ENCODE measurements at places on chromosomes 2 and 18. TPM values are rescaled to one million over a fixed set of nuclear protein-coding genes. Genes with fewer than 3 reads are reported as not detected.

The GREB1 gene
- not detected for total RNA-seq

The RALB gene
- total RNA-seq: 53.6 TPM

The GRHL1 gene
- total RNA-seq: 0.56 TPM

The DNAH6 gene
- total RNA-seq: under 0.01 TPM

The RNU2-63P gene
- 174 TPM for total RNA-seq

The RHBDD1 gene
- total RNA-seq: 14.0 TPM

Measured in IMR-90 (cell line).